ENCODE measurements at places on chromosomes 16 and 17. TPM values are rescaled to one million over a fixed set of nuclear protein-coding genes. Genes with fewer than 3 reads are reported as not detected.

DNA sequence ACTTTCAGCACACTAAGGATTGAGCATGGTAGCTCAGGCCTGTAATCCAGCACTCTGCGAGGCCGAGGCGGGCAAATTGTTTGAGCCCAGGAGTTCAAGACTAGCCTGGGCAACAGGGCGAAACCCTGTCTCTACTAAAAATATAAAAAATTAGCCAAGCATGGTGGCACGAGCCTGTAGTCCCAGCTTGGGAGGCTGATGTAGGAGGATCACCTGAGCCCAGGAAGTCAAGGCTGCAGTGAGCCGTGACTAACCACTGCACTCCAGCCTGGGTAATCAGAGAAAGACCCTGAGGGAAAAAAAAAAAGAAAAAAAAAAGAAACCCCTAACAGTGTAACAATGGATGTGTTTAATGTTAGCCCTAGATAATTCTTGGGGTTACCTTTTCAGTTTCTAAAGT lies 24.0 kb downstream of the PARN start:
- DNase-seq, result no peak

DNA sequence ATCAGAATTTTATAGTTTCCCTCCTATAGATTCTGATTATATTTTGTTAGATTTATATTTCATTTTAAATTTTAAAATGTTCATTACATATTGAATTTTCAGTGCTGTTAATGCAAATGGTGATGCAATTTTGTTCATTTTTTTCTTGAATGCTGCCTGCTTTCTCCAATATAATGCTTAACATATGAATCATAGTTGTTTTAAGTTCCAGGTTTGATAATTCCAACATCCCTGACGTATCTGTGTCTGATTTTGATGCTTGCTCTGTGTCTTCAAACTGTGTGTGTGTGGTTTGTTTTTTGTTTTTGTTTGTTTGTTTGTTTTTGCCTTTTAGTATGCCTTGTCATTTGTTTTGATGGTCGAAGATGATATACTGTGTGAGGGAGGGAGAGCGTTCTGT lies 134.7 kb upstream of the ELAC2 start:
- DNase-seq, result no peak

Gene AGRP
- not detected for polyA plus RNA-seq

Gene KIF18B
- polyA plus RNA-seq, result 7.7 TPM

Gene PRSS36
- 1.0 TPM for polyA plus RNA-seq

Gene NPIPB13
- polyA plus RNA-seq, result 6.9 TPM

Data from forelimb muscle (tissue), 1 donor.